HCT116 (cell line): ENCODE measurements at places on chromosomes 11 and 22.

GRCh38 chr11:71186806-71187205 is 65.6 kb downstream of the SHANK2 start:
- H3K4me3 ChIP-seq, result no peak overlapping the region
- DNase-seq, result no peak
- H3K36me3 ChIP-seq, result no peaks in the 10 kb centered on the region
- H3K27ac ChIP-seq, result no peak overlapping the region

DNA sequence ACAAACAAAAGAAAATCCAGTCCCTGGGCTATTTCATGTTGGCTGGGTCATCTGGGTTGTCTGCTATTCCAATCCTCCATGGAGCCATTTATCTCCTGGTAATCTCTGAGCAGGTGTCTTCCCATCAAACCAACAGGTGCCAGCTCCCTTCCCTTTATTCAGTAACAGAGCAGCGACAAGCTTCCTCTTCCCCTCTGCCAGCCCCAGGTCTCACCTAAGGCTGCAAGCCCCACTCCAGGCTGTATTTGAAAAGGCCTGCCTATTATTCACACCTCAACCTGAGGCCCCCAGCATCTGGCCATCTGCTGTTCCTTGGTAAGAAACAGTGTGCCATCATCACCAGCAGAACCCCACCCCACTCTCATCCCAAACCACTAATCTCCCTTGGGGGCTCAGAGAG is 436.2 kb downstream of the BUD13 start:
- DNase-seq, result no peak
- no peaks in the 10 kb centered on the region for H3K36me3 ChIP-seq
- no peaks in the 10 kb centered on the region for H3K4me1 ChIP-seq
- H3K4me3 ChIP-seq, result no peak overlapping the region
- H3K27ac ChIP-seq, result no peak overlapping the region
- peaks cover 11% of the 10 kb centered on the region; the same call in 1 of the 2 replicates for H3K27me3 ChIP-seq

- no peak overlapping the region for H3K4me3 ChIP-seq
- H3K27ac ChIP-seq, result no peak overlapping the region
- no peak for DNase-seq
- no peaks in the 10 kb centered on the region for H3K36me3 ChIP-seq
- H3K4me1 ChIP-seq, result peaks cover 16% of the 10 kb centered on the region; the same call in 1 of the 2 replicates
Measured at GRCh38 chr11:121716060-121716459, 263.3 kb upstream of the SORL1-AS1 start.

GRCh38 chr22:20788627-20789344 is 14.9 kb downstream of the SERPIND1 start:
- no peaks in the 10 kb centered on the region; the same call in 1 of the 2 replicates for H3K36me3 ChIP-seq
- H3K27me3 ChIP-seq, result no peaks in the 10 kb centered on the region
- no peak for DNase-seq
- no peak overlapping the region for H3K4me3 ChIP-seq
- H3K27ac ChIP-seq, result no peak overlapping the region

- no peak for DNase-seq
- H3K4me1 ChIP-seq, result peaks cover 14% of the 10 kb centered on the region
- no peaks in the 10 kb centered on the region for H3K27me3 ChIP-seq
- H3K36me3 ChIP-seq, result no peaks in the 10 kb centered on the region
Measured at GRCh38 chr11:86303257-86303656, 1.2 kb downstream of the HIKESHI start.

DNA sequence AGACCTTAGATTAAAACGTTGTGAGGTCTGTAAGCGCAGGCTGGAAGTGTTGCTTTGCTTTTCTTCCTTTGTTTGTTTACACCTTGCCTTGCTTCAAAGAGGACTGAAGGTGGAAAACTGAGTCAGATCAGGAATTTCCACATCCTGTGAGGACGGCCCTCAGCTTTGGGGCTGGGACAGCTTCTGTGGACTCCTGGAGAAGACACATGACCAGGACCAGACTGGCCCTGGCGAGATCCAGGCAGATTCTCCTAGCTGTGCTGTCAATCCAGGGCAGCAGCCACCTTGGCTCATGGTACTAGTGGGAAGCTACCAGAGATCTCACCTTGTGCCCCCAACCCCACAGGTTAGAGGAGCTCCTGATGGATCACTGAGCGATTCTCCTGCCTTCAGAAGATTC is 1461.9 kb downstream of the TBC1D22A start:
- no peaks in the 10 kb centered on the region for H3K4me1 ChIP-seq
- 0 out of 2 replicates have a peak, but pooled peaks cover 4% of the 10 kb centered on the region for H3K27me3 ChIP-seq
- H3K4me3 ChIP-seq, result no peak overlapping the region
- no peaks in the 10 kb centered on the region for H3K36me3 ChIP-seq

DNA sequence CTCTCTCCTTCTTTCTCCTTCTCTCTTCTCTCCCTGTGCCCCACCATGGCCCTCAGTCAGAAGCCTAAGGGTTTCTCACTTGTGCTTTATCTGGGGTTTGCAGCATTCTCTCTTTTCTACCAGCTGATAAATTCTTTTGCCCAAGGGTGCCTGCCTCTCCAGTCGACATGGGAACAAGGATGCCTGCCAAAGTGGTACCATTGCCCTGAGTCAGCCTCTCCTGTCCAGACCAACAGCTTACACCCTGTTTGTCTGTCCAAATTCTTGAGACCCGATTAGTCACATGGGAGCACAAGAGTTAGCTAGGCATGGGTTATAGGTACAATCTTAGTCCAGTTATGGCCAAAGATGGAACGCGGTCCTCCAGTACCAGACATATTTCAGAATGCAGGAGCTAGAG is 242.7 kb downstream of the LARGE1 start:
- H3K4me3 ChIP-seq, result no peak overlapping the region
- no peak for DNase-seq
- no peaks in the 10 kb centered on the region for H3K27me3 ChIP-seq
- H3K36me3 ChIP-seq, result no peaks in the 10 kb centered on the region

- no peaks in the 10 kb centered on the region for H3K27me3 ChIP-seq
- no peak overlapping the region for H3K27ac ChIP-seq
- H3K36me3 ChIP-seq, result no peaks in the 10 kb centered on the region
- no peak overlapping the region for H3K4me3 ChIP-seq
Measured at GRCh38 chr11:8352876-8353505, 89.3 kb upstream of the LMO1 start.

DNA sequence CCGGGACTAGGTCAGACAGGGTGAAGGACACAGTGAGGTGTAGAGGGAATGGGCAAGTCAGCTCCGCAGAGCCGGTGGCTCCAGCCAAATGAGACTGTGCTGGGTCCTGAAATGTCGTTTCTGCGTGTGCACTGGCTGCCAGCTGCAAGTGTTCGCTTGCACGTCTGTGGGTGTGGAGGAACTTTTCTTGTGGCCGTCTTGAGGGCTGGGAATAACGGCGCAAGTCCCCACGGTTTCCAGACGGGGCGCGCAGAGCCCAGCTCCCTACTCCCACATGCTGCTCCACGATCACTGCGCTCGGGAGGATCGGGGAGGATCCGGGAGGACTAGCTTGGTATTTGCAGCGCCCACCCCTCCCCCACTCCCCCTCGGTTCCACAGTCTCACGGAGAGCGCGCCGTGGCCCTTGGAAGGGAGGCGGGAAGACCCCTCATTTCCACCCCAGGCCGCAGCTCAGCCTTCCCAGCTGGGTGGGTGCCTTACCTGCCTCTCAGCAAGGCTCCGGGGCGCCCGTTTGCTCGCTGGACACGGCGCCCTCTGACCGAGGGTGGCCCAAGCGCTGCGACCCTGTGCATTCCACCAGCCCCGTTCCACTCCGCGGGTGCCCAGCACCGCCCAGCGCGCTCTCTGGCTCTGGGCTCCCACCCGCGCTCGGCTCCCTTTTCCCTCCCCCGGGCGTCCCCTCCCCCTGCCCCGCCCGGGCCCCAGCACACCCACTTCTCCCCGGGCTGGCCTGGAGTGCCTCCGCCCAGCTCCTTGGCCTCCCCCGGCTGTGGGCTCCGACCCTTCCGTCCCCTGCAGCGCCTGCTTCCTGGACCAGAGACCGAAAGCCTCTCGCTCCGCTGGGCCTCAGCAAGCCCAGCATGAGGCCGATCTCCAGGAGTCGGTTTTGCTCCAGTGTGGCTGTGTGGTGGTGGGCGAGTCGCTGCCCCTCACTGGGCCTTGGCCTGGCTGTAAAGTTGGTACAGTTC is at the start of gene KCNE3:
TSS of gene KCNE3 (minus strand) at position 634 of the 970 bp plus-strand sequence. CDS start 9,986 bp downstream, outside the sequence.
- no peak within 1 kb of the TSS for H3K4me3 ChIP-seq
- no peaks in the 10 kb centered on the region for H3K36me3 ChIP-seq
- DNase-seq, result no peak
- 0 out of 2 replicates have a peak, but pooled peaks cover 2% of the 10 kb centered on the region for H3K4me1 ChIP-seq

- no peaks in the 10 kb centered on the region for H3K27me3 ChIP-seq
- no peak overlapping the region for H3K27ac ChIP-seq
- no peak overlapping the region for H3K4me3 ChIP-seq
Measured at GRCh38 chr11:73391665-73392064, 15.5 kb downstream of the RELT start.

GRCh38 chr11:10291801-10292638 is 2.0 kb downstream of the SBF2 start:
- no peaks in the 10 kb centered on the region for H3K27me3 ChIP-seq
- no peaks in the 10 kb centered on the region for H3K36me3 ChIP-seq
- peaks cover 8% of the 10 kb centered on the region for H3K4me1 ChIP-seq
- no peak overlapping the region for H3K4me3 ChIP-seq
- no peak overlapping the region for H3K27ac ChIP-seq
- DNase-seq, result no peak

- DNase-seq, result no peak
- no peak overlapping the region for H3K27ac ChIP-seq
- no peaks in the 10 kb centered on the region for H3K27me3 ChIP-seq
- H3K4me3 ChIP-seq, result no peak overlapping the region
Measured at GRCh38 chr11:8586805-8587204, 7.2 kb downstream of the STK33 start.

GRCh38 chr11:70511345-70511744 is 113.0 kb downstream of the CTTN start:
- H3K27ac ChIP-seq, result no peak overlapping the region
- no peak overlapping the region for H3K4me3 ChIP-seq
- no peaks in the 10 kb centered on the region for H3K27me3 ChIP-seq
- DNase-seq, result no peak
- H3K4me1 ChIP-seq, result no peaks in the 10 kb centered on the region

- peak; percentile 6 for DNase-seq
- no peaks in the 10 kb centered on the region for H3K36me3 ChIP-seq
- no peaks in the 10 kb centered on the region for H3K27me3 ChIP-seq
- H3K4me1 ChIP-seq, result no peaks in the 10 kb centered on the region
- no peak overlapping the region for H3K4me3 ChIP-seq
Measured at GRCh38 chr11:36818410-36818809, 220.4 kb upstream of the RAG2 start.

DNA sequence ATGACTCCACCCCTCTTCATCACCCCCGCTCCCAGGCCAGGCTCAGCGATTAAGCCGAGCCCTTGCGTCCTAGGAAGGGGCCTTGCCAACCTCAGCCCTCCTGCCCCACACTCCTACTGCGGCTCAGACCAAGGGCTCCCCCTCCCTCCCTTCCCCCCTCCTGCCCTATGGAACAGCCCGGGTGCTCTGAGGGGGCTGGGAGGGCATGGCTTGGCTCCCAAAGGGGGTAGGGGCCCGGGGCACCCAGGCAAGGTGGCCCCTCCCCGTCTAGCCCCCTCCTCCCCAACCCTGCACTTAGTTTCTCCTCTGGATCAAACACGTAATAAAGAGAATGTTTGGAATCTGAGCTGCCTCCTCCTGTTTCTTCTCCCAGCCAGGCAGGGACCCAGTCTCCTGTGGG is 6.3 kb downstream of the RCOR2 start:
- H3K36me3 ChIP-seq, result no peaks in the 10 kb centered on the region; the same call in 1 of the 2 replicates
- H3K27me3 ChIP-seq, result no peaks in the 10 kb centered on the region
- H3K27ac ChIP-seq, result no peak overlapping the region
- no peak for DNase-seq

DNA sequence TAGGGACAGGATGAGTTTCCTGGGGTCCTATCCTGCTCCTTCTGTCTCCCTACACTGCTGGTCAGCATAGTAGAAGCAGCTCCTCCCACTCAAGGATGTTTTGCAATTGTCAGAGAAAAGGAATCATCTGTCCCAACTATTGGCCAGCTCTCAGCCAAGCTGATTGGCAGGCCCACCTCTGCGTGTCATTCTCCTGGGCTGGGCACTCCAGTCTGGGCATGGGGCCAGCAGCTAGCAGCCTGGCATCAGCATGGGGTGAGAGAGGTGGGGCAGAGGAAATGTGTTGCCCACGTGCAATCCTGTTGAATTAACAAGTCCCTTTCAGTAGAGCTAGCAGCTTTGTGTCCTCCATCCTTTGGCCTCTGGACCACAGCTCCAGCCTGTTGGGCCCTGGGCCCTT is 14.1 kb downstream of the ANKK1 start:
- H3K4me1 ChIP-seq, result peaks cover 4% of the 10 kb centered on the region; the same call in 1 of the 2 replicates
- H3K27me3 ChIP-seq, result peaks cover 2% of the 10 kb centered on the region; the same call in 1 of the 2 replicates
- no peak overlapping the region for H3K27ac ChIP-seq
- DNase-seq, result peak; percentile 32
- H3K36me3 ChIP-seq, result no peaks in the 10 kb centered on the region

DNA sequence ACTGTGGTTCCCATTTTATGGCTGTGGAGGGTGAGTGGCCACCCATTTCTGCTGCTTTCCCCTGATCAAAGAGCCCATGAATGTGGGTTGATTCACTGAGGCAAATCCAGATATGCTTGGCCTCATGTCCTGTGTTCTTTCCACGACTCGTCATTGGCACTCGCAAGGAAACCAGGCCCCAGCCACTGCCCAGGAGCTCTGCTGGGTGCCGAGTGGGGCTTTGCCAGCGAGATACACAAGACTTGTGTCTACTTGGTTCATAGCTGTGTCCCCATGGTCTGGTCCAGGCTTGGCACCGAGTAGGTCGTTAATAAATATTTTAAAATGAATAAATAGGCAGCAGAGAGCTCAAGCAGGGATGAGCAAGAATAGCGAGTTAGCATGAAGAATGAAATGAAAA is 1291.5 kb downstream of the TBC1D22A start:
- no peaks in the 10 kb centered on the region for H3K36me3 ChIP-seq
- no peaks in the 10 kb centered on the region for H3K4me1 ChIP-seq
- H3K27ac ChIP-seq, result no peak overlapping the region
- no peaks in the 10 kb centered on the region for H3K27me3 ChIP-seq

DNA sequence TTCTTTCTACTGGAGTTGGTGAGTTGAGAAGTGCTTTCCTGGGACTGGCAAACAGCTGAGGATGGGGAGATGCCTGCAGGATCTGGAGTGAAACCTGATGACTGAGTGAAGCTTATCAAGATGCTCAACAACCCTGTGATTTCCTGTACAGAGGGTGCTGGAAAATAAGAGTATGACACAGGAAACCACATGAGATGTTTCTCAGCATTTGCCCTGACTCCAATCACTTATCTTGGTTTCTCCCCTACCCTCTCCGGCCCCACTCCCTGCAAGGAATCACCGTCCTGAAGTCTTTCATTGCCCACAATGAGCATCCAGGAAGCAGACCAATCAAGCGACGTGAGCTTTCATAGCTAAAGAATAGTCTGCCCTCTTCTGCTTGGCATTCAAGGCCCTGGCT is at the start of gene MRGPRX2:
TSS of gene MRGPRX2 (minus strand) at position 89 of the 400 bp plus-strand sequence. CDS start 4,315 bp downstream, outside the sequence.
- no peaks in the 10 kb centered on the region for H3K36me3 ChIP-seq
- no peak within 1 kb of the TSS for H3K4me3 ChIP-seq
- no peak for DNase-seq
